ENCODE measurements at places on chromosomes 5 and 9.

GRCh38 chr9:130259044-130259443, 6.5 kb upstream of the HMCN2 start:
- no peak for DNase-seq

DNA sequence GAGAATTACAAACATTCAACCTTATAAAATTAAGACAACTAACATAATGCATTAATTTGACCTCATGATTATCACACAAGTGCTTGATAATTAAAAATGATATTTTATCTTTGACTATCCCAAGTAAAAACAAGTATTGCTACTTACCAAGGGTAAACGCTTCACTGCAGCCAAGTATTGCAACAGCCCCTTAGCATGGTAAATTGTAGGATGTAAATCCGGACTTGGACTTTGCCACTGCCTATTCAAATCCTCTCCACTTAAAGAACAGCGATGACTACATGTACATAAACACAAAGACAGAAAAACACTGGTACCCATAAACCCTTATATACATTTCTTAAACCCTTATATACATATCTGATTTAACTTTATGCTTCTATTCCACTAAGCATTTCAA, 155.1 kb downstream of the AGTPBP1 start:
- no peak for DNase-seq

- DNase-seq, result no peak
Observed at GRCh38 chr5:172077664-172078425, 71.4 kb upstream of the FBXW11 start.

- DNase-seq, result no peak
Observed at GRCh38 chr5:5306696-5307095, 115.8 kb upstream of the ICE1 start.

DNA sequence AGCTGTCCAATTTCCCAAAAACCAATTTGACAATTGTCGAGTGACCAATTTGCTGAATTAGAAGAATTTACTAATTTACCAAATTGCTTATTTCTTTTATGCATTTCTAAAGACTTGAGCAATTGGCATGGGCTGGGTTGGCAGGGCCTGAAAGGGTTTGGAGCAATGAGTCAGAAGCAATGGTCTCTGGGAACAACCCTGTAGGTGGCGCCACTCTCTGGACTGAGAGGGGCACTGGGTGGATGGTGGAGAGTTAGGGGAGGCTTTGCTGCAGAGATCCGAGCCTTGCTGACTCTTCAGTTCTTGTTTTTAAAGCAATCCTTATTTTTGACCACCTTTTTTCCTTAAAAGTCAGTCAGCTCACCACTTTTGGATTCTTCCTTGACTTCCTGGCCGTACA, 71.5 kb upstream of the RPS23 start:
- DNase-seq, result peak; percentile 29

DNA sequence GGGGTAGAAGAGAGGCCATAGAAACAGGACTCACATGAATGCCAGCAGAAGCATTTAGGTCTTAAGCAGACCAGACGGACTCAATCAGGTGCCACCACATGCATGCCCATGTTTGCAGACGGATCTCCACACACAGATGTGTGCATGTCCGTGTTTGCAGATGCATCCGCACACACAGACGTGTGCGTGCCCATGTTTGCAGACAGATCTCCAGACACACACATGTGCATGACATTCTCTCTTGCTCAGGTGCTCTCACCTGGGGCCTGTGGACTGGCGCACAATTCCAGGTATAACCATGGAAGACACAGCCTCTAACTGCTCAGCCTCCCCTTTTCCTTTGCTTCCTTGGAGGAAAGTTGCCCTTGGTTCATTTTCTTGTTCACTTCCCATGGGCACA, 148.3 kb downstream of the CACNA1B start:
- no peak for DNase-seq

GRCh38 chr5:42606464-42606869, 150.2 kb upstream of the CCDC152 start:
- DNase-seq, result no peak

DNA sequence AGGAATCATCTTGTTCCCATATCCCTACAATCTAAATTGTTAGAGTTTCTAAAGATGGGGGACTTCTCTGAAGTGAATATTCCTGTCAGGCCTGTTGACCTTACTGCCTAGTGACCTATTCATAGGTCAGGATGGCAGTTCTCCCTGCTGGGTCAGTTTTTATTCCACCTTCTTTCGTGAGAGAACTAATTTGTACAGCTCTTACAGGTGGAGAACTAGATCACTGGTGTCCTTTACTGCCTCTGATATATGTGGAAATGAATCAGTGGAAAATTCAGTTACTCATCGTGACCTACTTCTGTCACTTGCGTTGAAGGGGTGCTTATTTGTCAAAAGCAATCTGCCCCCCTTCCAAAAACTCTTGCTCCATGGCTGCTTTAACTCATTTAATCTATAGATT, 164.9 kb downstream of the CD180 start:
- DNase-seq, result no peak

DNA sequence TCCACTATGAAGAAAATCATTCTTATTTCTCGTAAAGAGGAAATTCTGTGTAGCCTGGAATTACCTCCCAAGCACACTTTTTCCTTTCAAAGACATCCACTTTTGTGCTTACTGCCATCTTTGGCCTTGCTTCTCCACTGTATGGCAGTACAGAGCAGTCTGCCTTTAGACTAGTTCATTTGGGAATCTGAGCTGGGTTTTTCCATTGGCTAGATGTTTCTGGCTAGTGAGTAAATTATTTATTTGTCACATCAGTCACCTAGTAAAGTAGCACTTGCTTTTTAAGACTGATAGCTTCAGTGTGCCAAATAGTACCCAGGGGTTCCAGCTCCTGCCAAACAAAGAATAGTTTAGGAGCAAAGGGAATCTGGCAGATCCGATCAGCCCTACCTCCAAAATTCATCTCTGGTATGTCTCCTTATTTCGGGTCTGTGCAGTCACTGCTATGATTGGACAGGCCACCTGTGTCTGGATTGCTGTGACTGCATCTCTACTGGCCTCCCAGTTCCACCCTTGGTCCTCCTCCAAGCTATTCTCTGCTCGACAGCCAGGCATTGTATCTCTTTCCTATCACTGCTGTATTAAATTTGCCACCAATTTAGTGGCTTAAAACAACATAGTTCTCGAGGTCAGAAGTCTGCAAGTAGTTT, 97.6 kb downstream of the NUDT12 start:
- no peak for DNase-seq

GRCh38 chr9:125985998-125986655, 239.0 kb downstream of the PBX3 start:
- no peak for DNase-seq

- no peak for DNase-seq
Observed at GRCh38 chr9:69036309-69036708, 757 bp downstream of the FXN start.

DNA sequence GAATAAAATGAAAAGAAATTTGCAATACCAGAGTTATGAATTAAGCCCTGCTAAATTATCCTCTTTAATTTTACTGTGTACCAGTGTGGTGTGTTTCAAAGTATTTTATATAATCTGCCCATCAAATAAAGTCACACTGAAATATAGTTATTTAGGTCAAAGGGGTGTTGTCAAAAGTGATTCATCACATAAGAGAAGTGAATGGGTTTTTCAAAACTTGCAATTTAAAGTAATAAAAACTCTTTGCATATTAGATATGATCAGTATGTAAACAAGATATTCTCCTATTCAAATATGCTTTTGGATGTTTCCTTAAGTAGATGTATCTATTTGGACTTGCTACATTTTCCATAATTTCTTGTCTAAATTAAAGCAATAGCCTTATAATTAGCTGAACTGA, 1183.0 kb upstream of the CDH18 start:
- no peak for DNase-seq

GRCh38 chr9:72297516-72297915, 67.5 kb downstream of the ZFAND5 start:
- DNase-seq, result no peak

- no peak for DNase-seq
Observed at GRCh38 chr5:180563994-180564393, 27.3 kb downstream of the SCGB3A1 start.

DNA sequence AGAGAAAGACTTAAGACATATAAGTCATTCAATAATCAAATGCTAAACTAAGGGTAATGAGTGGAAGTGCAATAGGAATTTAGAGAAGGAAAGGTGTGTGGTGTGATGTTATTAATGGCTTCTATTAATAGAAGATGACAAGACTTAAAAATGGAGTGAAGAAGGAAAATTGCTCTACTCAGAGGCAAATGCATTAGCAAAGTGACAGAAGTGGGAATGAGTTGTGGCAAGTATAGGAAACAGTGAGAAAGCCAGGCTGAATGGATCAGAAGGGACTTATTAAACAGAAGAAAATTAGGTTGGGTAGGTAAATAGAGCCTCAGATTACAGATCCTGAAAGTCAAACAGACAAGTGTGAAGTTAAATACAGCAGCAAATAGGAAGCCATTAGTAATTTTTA, 5.7 kb downstream of the SKIC3 start:
- no peak for DNase-seq

DNA sequence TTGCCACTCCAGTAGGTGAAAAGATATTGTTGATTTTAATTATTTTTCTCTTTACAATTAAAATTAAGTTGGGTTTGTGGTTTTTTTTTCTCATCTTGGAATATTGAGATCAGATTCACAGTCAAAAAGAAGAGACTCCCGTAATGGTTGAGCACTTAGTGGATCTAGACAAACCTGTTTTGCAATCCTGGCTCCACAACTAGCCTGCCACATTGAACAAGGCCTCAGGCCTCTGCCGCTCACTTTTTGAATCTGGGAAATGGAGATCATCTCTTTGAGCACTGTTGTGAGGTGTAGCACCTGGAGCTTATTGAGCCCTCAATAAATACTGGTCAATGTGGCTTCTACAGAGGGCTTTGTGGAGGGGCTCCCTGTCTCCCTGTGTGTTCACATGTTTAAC, 37.1 kb upstream of the RARS1 start:
- DNase-seq, result no peak

DNA sequence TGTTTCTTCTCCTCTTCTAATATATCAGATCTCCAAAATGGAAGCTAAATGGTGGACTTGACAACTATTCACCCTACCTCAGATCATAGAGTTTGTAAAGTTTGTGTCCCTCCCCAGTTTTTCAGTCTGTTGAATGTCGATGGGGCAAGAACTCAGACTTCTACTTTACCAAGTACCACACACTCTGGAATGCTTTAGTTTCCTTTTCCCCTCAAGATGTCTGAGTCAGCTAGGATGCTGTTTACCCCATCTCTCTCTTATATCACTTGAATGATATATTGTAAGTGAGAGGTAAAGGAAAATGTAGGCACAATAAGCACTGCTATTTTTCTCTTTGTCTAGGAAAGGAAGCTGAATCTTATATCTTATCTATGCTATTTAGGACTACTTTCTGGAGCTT, 25.9 kb upstream of the TAL2 start:
- no peak for DNase-seq

DNA sequence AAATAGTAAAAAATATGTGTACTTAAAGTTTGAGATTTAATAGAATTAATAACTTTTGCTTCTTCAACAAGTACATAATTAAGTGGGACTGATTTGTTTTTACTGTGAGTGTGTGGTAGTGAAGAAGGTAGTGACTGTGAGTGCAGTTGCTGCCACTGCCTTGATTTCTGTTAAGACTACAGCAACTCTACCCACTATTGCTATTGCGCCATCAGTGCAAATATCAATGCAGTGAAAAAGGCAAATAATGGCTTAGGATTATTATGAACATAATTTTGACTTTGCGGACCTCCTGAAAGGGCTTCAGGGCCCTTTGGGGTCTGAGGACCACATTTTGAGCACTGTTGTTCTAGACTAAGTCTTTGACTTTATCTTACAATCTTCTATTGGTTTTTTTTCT, 112.0 kb upstream of the PITX1 start:
- DNase-seq, result no peak

GRCh38 chr9:127090341-127090985, 32.0 kb downstream of the ANGPTL2 start:
- DNase-seq, result no peak

GRCh38 chr9:81989700-81990099, 1.1 kb downstream of the SPATA31D1 start:
- DNase-seq, result no peak

DNA sequence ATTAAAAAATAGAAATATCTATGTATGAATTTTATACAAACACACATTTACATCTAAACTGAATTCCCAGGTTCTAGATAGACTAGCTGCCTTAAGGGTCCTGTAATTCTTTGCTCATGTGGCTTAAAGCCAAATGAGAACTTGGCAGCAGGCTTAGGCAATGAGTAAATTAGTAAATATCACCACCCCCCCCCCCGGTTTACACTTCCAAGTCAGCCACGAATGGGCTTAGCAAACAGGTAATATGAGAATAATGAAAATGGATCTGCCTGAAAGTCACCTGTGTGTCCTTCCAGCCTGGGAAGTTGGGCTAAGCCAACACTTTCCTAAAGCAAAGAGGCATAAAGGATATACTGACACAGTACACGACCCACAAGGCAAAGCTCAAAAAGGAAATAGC, 108.6 kb downstream of the KLHL3 start:
- no peak for DNase-seq

DNA sequence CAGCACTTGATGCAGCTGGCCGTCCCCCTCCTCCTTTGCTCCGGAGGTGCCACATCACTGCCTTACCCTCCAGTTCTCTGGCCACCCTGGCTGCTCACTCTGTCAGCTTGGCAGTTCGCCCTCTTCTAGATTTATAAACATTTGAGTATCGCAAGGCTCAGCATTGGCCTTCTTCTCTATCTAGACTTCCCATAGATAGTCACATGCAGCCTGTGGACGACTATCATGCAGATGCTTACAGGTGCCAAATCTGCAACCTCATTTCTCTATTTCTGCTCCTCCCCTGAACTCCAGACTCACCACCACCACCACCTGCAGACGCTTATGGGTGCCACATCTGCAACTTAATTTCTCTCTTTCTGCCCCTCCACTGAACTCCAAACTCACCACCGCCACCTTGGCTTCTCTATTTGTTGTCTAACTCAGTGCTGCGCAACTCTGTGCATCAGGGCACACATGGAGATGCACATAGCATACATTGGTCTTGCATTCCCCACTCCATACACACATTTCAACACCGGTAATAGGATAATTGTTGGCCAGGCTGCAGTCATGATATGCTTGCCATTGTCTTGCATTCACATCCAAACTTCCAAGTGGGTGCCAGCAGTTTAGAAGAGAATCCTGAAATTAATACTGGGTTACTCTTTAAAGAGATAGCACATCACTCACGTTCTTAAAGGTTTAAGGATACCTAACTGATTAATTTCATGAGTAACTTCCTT, 1.9 kb upstream of the DAP start:
- DNase-seq, result no peak

DNA sequence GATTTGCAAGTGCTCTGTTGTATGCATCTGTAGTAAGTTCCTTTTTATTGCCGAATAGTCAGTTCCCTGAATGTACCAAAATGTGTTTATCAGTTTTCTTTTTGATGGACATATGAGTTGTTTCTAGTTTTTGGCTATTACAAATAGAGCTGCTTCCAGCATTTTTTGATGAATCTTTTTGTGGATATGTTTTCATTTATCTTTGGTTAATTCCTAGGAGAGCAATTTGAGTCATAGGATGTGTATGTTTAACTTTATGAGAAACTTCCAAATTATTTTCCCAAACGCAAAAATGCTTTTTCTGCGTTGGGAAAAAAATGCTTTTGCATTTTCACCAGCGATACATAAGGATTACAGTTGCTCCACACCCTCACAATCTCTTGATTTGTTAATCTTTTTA, 287.7 kb downstream of the FER start:
- no peak for DNase-seq
